ENCODE measurements at places on chromosomes 11 and 22. TPM values are rescaled to one million over a fixed set of nuclear protein-coding genes. Genes with fewer than 3 reads are reported as not detected.

RAG2 gene
- total RNA-seq: 2.0 TPM

GLB1L3 gene
- total RNA-seq: not detected

FAM111B gene
- total RNA-seq: 2.6 TPM

OR4D10 gene
- total RNA-seq: not detected

C11orf86 gene
- total RNA-seq: not detected

MAPK8IP1 gene
- total RNA-seq: 1.8 TPM

C11orf21 gene
- 16.2 TPM for total RNA-seq

OR8D1 gene
- not detected for total RNA-seq

BDNF gene
- 0.08 TPM for total RNA-seq

GPR83 gene
- 0.05 TPM for total RNA-seq

FGF3 gene
- not detected for total RNA-seq

TRIM49 gene
- not detected for total RNA-seq

LMNTD2 gene
- 2.9 TPM for total RNA-seq

CCDC87 gene
- 0.14 TPM for total RNA-seq

NCF4 gene
- total RNA-seq: 14.3 TPM

ARHGAP8 gene
- 0.84 TPM for total RNA-seq

TEX12 gene
- total RNA-seq: 0.42 TPM

RTN4RL2 gene
- total RNA-seq: 0.89 TPM

DSCAML1 gene
- 0.23 TPM for total RNA-seq

CD3D gene
- total RNA-seq: 1.6 TPM

DYNC2H1 gene
- total RNA-seq: 2.9 TPM

MYRF gene
- 3.5 TPM for total RNA-seq

SDHAF2 gene
- total RNA-seq: 25.5 TPM

CASP4 gene
- 39.0 TPM for total RNA-seq

MCAT gene
- total RNA-seq: 14.0 TPM

SMC1B gene
- 0.05 TPM for total RNA-seq

TMEM45B gene
- 6.3 TPM for total RNA-seq
